ENCODE measurements at places on chromosomes 1 and 21. TPM values are rescaled to one million over a fixed set of nuclear protein-coding genes. Genes with fewer than 3 reads are reported as not detected.

The CRABP2 gene
- 156 TPM for total RNA-seq

- no peak overlapping the region for H3K27ac ChIP-seq
- no peaks in the 10 kb centered on the region for H3K27me3 ChIP-seq
- H3K4me3 ChIP-seq = no peak overlapping the region
- H3K4me1 ChIP-seq = peaks cover 55% of the 10 kb centered on the region
- no peaks in the 10 kb centered on the region for H3K36me3 ChIP-seq
Observed at GRCh38 chr1:8370905-8371315, 53.0 kb downstream of the SLC45A1 start.

DNA sequence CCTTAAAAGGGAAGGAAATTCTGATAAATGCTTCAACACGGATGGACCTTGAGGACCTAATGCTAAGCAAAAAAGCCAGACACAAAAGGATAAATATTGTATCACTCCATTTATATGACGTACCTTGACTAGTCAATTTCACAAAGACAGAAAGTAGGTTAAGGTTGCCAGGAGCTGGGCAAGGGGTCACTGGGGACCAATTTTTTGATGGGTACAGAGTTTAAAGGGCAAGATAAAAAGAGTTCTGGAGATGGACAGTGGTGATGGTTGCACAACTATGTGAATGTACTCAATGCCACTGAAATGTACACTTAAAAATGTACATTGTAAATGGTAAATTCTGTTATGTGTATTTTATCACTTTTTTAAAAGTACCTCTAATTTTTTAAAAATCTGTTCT is 32.1 kb upstream of the SLAMF9 start:
- H3K27me3 ChIP-seq = no peaks in the 10 kb centered on the region
- H3K4me1 ChIP-seq = no peaks in the 10 kb centered on the region
- H3K36me3 ChIP-seq = no peaks in the 10 kb centered on the region
- no peak overlapping the region for H3K4me3 ChIP-seq
- no peak overlapping the region for H3K27ac ChIP-seq
- DNase-seq = no peak

- no peak for DNase-seq
- H3K4me3 ChIP-seq = no peak overlapping the region
- H3K4me1 ChIP-seq = peaks cover 11% of the 10 kb centered on the region
Observed at GRCh38 chr1:20358761-20359263, 68.1 kb downstream of the VWA5B1 start.

- no peak overlapping the region for H3K4me3 ChIP-seq
- H3K4me1 ChIP-seq = peaks cover 33% of the 10 kb centered on the region
Observed at GRCh38 chr21:31929548-31929947, 56.7 kb downstream of the HUNK start.

Measured in neural progenitor cell (in vitro differentiated cells).